ENCODE measurements at places on chromosomes 3 and 15. TPM values are rescaled to one million over a fixed set of nuclear protein-coding genes. Genes with fewer than 3 reads are reported as not detected.

Gene GP9
- not detected for total RNA-seq

Gene GOLGA6B
- 2.5 TPM for total RNA-seq

Gene IL20RB
- total RNA-seq: 3.2 TPM

Gene MSL2
- 10.7 TPM for total RNA-seq

Gene CADPS
- 7.1 TPM for total RNA-seq

Gene APPL1
- 32.4 TPM for total RNA-seq

Gene CHRM5
- total RNA-seq: not detected

Gene MKRN3
- not detected for total RNA-seq

Gene GPR171
- not detected for total RNA-seq

Gene CDCP1
- total RNA-seq: 2.2 TPM

Gene RFTN1
- total RNA-seq: 0.81 TPM

Gene PPM1L
- total RNA-seq: 5.7 TPM

Gene ROBO2
- 8.3 TPM for total RNA-seq

Gene CCR8
- total RNA-seq: not detected

Gene PARP9
- total RNA-seq: 1.1 TPM

Gene DLG1
- total RNA-seq: 27.1 TPM

Gene IL5RA
- not detected for total RNA-seq

Gene ALG3
- total RNA-seq: 59.8 TPM

Gene AP2M1
- total RNA-seq: 667 TPM

Gene SRGAP3
- 5.3 TPM for total RNA-seq

Gene SEMA3B
- 2.8 TPM for total RNA-seq

Gene GMPS
- total RNA-seq: 86.5 TPM

Gene IL17RE
- 1.5 TPM for total RNA-seq

Gene LIPH
- 0.21 TPM for total RNA-seq

Gene C3orf85
- not detected for total RNA-seq

Gene CGNL1
- total RNA-seq: 10.6 TPM

Gene JAGN1
- total RNA-seq: 15.0 TPM

Gene CSPG4
- 5.0 TPM for total RNA-seq

Gene HCN4
- 5.2 TPM for total RNA-seq

Gene SRPRB
- total RNA-seq: 27.7 TPM

Gene CKMT1B
- total RNA-seq: 24.2 TPM

Gene DUOXA1
- total RNA-seq: not detected

Gene GLT8D1
- total RNA-seq: 48.2 TPM

Gene CHRNA7
- 3.8 TPM for total RNA-seq

All from H7 (cell line).